ENCODE measurements at places on chromosomes 2 and 18.

- DNase-seq, result peak; percentile 23
Observed at GRCh38 chr2:88199912-88200682, 30.0 kb downstream of the THNSL2 start.

- no peak for DNase-seq
Observed at GRCh38 chr2:219645631-219646527, 18.4 kb downstream of the SLC4A3 start.

GRCh38 chr2:141824790-141825189 is 306.0 kb downstream of the LRP1B start:
- no peak for DNase-seq

DNA sequence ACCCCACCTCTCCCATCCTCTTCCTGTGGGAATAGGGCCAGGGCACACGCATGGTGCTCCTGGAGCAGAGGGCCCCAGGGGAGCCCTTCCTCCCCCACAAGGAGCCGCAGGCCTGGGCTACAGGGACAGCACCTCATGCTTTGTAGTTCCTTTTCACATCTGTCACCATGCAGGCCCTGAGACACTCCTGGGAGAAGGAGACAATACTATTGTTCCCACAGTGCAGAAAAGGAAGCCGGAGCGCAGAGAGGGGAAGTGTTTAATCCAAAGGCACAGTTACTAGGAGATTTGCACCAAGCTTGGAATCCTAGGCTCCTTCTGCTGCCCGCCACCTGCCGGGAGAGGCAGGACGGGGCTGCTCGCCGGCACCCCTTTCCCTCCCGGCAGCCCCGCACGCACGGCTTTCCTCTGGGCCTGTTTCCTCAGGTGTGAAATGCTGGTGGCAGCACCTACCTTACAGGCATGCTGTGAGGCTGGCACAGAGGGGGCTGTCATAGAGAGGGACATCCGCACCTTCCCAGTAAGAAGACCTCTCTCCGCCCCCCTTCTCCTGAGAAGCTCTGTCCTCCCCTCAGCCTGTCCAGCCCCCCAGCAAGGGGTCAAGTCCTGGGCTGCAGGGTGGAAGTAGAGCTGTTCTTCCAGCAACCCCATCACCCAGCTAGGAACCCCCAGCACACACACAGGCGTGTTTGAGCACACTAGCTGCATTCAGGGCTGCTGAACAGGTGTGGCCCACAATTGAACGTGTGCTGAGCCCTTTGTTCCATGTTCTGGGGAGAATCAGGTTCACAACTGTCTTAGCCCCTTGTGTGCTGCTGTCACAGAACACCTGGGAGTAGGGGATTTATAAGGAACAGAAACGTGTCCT is 62.6 kb downstream of the SMAD7 start:
- no peak for DNase-seq

DNA sequence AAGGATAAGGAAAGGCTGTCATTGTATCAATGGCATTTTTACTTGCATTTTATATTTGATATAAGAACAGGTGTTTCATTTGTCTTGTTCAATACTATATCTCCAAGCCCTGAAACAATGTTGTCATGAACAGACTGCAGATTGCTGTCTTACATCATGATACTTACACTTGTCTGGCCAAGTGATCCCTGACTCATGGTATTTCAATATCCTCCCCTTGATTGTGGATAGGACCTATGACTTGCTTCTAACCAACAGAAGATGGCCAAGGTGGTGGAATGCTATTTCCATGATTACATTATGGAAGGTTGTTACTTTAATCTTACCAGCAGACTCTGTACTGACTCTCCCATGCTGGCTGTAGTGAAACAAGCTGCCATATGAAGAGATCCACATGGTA is 471.1 kb downstream of the CCDC85A start:
- no peak for DNase-seq

DNA sequence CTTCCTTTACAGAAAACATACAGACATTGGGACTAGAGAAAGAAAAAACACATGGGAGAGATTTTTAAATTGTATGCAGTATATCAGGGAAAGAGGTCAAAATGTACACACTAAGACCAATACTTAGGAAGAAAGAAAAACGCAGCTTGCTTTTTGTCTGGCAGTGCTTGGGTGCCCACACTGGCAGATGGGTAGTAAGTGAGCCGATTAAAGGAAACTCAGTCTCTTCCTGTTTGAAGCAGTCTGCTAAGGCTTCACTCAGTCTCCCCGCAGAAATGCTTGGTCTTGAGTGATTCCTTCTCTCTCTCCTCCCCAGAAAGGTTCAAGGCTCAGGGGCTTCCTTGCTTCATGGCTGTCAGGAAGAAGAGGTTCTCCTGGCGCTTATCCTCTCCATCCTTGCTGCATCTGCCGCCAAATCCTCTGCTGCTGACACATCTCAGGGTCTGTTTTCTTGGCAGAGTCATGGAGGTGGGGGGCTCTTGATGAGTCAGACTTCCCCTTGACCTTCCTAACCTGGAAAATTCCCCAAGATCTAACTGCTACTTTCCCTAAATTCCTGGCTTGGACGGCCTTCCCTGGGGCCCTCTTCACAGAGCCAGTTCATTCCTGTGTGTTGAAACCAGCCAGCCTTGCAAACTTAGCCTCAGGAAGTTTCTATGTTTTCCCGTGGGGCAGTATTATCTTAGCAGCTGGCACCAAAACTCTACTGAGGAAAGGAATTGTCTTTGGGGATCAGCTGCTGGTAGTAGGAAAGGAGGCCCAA is 10.5 kb upstream of the TMSB10 start:
- DNase-seq, result peak; percentile 55

GRCh38 chr18:75698861-75699260 is 271.4 kb upstream of the SMIM21 start:
- no peak for DNase-seq

DNA sequence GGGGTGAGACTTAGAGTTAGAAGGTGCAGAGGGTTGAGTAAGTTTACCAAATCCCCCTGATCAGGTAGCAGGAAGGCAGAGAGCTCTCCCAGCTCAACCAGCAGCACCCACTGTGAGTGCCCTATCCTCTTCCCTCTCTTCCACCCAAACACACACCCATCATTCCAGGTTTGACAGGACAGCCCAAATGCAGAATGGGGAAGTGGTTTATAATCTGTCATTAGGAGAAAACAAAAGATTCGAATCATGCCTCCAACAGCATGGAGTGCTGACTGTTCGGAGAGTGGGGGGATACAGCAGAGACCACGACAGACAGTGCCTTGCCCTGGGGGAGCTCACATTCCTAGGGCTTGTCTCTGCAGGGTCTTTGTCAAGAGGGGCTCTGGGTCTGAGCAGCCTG is 11.7 kb downstream of the CXCR2 start:
- DNase-seq, result no peak

- no peak for DNase-seq
Observed at GRCh38 chr2:235570256-235570655, 76.4 kb downstream of the AGAP1 start.

- no peak for DNase-seq
Observed at GRCh38 chr2:129748653-129749052, 230.8 kb upstream of the RAB6C start.

DNA sequence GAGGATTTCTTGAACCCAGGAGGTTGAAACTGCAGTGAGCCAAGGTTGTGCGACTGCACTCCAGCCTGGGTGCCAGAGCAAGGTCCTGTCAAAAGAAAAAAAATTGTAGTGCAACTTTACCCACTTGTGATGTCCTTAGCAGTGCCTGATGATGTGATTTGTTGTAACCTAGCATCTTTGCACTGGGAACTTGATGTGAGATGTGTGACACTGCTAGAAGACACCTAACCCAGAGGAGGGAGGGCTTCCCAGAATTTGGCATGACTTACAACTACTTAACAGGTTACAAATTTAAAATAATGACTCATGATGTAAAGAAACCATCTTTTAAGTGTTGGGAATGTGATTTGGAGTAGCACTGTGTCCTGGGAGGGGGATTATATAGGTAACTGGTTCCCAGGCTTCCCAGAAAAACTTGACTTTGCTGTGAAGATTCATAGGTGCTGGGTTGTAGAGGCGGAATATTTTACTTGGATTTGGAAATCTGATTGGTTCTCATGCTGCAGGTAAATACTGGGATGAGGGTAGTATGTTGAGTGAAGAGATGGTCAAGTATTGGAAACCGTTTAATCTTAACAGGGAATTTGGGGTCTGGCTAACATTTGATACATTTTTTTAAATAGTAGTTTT is 3.7 kb downstream of the EEF1B2 start:
- no peak for DNase-seq

DNA sequence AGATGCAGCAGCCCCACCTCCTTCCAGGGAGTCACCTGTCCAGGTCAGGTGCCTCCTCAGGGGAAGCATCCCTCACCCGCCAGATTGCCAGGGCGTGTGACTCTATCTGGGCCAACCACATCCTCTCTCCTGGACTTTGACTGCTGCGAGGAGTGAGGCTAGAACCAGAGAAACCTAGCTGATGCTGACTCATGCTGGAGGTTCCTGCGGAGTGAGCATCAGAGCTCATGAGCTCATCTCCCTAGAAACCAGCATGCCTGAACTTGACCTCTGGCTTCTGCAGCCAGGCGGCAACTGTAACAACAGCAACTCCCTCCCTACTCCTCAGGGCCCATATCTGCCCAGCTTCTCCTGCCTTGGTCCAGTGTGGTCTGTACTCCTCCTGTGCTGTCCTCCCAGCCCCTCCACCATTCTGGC is 28.3 kb upstream of the NT5DC4 start:
- DNase-seq, result peak; percentile 70

DNA sequence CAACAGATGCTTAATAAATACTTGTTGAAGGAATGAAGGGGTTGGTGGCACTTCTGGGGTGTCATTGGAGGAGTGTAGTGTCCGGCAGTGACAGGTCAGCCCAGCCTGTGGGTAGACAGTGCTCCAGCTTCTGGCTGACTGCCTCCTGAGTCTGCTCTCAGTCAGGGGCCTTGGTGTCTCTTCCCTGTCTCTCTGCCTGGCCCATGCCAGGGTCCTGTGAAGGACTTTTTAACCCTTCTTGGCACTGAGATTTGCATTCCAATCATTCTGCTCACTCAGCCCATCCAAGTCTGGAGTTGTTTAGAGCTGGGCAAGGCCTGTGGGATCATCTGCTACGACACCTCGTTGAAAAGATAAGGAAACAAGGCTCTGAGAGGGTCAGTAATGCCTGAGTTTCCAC is 1.4 kb upstream of the KCNK3 start:
- DNase-seq, result no peak

GRCh38 chr2:29528891-29529520 is 392.4 kb downstream of the ALK start:
- no peak for DNase-seq

GRCh38 chr18:58024139-58024538 is 19.9 kb upstream of the NEDD4L start:
- DNase-seq, result no peak

GRCh38 chr2:53640466-53640865 is 127.1 kb upstream of the CHAC2 start:
- DNase-seq, result no peak

GRCh38 chr18:58268849-58269248 is 224.8 kb downstream of the NEDD4L start:
- no peak for DNase-seq

- no peak for DNase-seq
Observed at GRCh38 chr2:109126501-109126860, 2.5 kb upstream of the SH3RF3 start.

DNA sequence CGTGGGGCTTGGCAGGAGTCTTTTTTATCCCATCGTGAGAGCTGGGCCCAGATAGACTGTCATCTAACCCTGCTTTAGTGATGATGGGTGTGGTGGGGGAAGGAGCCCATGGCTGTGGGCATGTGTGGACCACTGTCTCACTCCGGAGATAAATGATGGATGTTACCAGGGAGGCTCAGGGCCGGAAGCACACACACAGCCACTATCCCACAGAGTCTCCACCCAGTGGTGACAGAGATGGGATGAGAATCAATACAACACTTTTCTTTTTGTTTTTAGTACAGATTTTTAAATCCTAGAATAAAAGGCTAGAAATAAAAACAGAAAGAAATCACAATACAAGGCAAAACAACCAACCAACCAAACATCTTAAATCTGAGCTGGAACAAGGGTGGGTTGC is 233.4 kb downstream of the SOX11 start:
- no peak for DNase-seq

GRCh38 chr2:42847596-42848151 is 55.3 kb upstream of the HAAO start:
- no peak for DNase-seq

GRCh38 chr2:133380991-133381390 is 187.3 kb downstream of the NCKAP5 start:
- DNase-seq, result no peak

- no peak for DNase-seq
Observed at GRCh38 chr2:229601396-229601795, 113.0 kb downstream of the DNER start.

- DNase-seq, result no peak
Observed at GRCh38 chr18:59268721-59269562, 4.3 kb downstream of the RAX start.

DNA sequence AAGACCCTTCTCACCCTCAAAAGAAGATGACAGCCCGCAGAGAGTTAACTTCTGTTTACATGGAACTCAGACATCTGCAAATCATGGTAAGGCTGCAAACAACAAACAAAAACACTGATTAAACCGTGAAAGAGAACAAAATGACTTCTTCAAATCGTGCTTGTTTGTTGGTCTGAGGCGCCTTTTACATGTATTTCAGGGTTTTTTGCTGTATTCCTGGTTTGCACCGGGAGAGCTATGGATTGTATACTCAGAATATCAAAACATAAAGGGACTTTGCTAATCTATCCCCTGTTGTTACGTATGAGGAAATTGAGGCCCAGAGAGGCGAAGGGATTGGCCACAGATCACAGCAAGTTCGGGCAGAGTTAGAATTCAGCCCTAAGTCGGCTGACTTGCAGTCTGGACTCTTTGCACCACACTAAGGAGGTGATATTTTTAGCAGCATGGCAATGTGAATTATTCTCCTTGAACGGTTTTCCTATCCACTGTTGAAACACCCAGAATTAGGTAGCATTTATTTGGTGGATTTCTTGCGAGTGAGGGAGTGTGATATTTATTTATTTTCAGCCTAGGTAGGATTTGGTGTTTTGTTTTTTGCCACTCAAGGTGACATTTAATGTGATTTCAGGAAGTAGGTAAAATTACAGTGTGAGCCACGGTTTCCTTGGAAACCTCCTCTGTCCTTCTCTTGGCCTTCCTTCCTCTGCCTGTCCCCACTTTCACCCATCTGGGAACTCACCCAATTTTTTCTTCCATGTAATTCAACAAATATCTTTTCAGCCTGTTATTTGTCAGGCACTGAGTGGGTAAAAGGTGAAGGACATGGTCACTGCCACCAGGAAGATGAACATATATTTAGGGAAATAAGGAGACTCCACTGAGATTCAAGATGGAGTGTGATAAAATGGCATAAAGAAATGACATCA is 980 bp upstream of the PDE6D start:
- peak; percentile 26 for DNase-seq

DNA sequence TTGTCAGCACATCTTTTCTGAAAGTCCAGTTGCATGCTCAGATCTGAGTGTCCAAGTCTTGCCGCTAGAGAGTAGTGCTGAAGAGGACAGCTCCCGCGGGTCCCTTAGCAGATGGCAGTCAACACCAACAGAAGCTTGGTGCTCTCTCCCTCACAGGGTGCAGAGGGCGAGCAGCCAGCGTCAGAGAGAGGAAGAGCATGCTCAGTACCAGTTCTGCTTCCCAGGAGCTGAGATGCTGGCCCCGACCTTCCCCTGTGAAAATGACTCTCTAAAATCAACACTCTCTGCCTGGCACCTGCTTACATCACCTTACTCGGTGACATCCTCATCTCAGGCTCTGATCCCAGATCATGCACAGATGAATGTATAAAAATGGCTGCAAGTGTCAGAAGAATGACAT is 86.0 kb upstream of the TWIST2 start:
- DNase-seq, result no peak

Measured in CD4-positive, alpha-beta T cell treated with Interleukin-6 for 4 hours (primary cell).